ENCODE measurements at places on chromosomes 7 and 10.

DNA sequence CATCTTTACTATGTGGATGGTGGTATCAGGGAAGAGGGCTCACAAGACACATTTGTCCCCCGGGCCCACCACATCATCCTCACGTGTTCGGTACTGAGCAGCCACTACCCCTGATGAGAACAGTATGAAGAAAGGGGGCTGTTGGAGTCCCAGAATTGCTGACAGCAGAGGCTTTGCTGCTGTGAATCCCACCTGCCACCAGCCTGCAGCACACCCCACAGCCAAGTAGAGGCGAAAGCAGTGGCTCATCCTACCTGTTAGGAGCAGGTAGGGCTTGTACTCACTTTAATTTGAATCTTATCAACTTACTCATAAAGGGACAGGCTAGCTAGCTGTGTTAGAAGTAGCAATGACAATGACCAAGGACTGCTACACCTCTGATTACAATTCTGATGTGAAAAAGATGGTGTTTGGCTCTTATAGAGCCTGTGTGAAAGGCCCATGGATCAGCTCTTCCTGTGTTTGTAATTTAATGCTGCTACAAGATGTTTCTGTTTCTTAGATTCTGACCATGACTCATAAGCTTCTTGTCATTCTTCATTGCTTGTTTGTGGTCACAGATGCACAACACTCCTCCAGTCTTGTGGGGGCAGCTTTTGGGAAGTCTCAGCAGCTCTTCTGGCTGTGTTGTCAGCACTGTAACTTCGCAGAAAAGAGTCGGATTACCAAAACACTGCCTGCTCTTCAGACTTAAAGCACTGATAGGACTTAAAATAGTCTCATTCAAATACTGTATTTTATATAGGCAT, 9.1 kb upstream of the CSGALNACT2 start:
- no peak for DNase-seq

DNA sequence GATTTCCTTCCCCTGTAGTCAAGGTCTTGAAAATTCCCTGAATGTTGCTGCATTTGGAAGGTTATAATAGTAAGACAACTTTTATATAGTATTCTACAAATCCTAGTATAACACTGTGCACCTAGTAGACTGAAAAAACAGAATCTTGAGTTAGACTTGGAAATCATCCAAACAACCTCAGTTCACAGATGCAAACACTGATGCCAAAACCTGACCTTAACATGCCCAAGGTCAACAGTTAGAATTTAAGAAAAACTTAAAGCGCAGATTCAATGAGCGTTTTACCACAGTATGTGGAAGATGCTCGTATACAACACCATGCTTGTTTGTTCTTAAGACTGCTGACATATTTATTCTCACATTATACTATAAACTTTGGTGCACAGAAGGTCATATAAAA, 3.0 kb downstream of the PIP4K2A start:
- no peak for DNase-seq

DNA sequence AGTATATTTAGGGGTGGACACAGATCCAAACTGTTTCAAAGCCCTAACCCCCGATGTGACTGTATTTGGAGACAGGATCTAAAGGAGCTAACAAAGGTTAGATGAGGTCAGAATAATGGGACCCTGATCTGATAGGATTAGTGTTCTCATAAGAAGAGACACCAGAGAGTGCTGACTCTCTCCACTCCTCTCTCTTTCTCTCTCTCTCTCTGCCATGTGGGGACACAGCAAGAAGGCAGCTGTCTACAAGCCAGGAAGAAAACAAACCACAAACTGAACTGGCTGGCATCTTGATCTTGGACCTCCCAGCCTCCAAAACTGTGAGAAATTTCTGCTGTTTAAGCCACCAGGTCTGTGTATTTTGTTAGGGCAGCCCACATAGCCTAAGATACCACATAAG, 84.7 kb upstream of the KDM7A start:
- DNase-seq = no peak

DNA sequence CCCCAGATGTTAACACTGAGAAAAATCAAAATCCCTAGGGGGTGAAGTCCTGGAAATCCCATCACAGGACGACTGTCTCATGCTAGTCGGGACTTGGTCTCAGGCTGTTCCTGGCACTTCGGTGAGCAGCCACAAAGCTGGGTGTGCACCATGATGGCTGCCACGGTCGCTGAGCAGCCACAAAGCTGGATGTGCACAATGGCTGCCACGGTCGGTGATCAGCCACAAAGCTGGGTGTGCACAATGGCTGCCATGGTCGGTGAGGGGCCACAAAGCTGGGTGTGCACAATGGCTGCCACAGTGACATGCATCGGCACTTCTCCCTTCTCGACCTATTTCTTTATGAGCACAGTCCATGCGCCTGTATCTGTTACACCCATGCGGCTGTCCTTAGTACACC, 505.1 kb downstream of the TCERG1L start:
- no peak for DNase-seq

- DNase-seq = no peak
These were observed 12.1 kb upstream of the DLX6 start for GRCh38 chr7:96993094-96993865.

DNA sequence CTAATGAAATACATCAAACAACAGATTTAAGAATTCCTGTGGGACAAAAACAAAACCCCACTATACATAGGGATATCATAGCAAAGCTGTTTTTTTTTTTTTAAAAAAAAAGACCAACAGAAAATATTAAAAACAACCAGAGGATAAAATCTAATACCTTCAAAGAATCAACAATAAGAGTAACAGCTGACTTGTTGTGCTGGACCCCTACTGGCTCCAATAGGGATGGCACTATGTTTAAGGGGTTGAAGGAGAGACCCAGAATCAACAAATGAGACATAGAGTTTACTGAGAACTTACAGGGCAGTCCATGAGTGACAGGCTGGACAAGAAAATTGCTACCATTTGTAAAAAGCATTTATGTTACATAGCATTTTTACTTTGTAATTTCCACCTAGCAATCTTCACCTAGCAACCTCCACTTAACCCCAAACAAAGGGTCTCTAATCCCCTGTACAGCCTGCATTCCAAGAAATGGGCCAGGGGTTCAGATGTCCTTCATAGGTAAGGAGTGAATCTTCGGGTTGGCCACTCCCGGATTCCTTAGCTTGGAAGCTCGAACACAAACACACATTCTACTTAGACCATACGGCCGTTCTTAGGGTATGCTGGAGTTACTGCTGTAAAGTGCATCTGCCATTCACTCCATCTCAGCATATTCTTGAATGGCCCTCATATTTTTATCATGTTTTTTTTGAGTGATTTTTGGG, 25.8 kb downstream of the ASZ1 start:
- no peak for DNase-seq

DNA sequence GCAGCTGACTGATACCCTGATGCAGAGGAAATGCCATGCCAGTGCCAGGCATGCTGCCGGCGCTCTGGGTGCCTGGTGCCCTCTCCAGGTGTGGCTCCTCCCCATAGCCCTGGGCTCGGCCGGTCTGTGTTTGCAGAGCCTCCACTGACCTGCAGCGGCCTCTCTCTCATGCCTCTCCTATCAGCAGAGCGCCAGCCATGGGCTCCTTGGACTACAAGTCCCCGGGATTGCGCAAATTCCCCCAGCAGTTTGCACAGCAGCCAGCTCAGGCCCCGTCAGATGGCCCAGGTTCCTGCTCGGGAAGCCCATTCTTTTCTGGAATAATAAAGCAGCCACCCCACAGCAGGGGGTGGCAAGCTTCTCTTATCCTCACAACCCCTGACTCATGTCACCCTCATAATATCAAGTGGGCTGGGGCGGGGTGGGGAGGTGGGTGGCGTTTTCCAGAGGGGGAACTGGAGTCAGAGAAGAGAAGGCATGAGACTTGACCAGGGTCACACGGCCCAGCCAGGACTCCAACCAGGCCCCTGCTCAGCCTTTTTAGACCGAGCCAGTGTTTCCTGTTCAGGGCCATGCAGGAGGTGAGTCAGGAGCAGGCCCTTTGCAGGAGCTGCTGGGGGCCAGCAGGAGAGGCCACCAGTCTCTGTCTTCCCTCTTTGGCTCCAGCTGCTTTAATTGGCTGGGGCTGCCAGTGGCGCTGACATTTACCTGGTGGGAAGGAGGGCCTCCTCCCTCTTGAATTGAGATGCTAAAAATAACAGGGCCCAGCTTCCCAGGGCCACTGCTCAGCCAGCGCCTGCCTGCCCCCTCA, 58.6 kb downstream of the ZMIZ1 start:
- no peak for DNase-seq

- no peak for DNase-seq
These were observed 51.2 kb downstream of the SRPK2 start for GRCh38 chr7:105337529-105337928.

GRCh38 chr10:68108653-68109052, 635 bp upstream of the MYPN start:
- no peak for DNase-seq

- DNase-seq = no peak
These were observed 90.1 kb downstream of the ZNF33B start for GRCh38 chr10:42548254-42548653.

DNA sequence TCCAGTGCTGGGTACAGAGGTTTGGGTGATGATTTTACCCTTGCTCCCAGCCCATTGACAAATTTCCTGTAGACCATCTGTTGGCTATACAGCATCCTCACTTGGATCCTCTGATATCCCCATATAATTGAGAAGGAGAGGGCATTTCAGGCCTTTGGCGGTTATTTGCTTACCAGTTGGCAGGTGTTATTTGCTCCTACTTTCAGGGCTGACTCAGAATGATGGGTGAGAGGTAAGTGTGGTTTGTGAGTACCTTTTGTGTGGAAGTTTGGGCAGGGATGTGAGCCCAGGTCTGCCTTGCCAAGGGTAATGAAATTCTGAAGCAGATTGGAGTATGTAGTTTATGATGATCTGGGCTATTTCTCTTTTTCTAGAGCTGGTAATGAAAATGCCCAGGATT, 93.6 kb downstream of the LRMDA start:
- DNase-seq = no peak

GRCh38 chr10:118032564-118032963, 14.2 kb downstream of the RAB11FIP2 start:
- no peak for DNase-seq

DNA sequence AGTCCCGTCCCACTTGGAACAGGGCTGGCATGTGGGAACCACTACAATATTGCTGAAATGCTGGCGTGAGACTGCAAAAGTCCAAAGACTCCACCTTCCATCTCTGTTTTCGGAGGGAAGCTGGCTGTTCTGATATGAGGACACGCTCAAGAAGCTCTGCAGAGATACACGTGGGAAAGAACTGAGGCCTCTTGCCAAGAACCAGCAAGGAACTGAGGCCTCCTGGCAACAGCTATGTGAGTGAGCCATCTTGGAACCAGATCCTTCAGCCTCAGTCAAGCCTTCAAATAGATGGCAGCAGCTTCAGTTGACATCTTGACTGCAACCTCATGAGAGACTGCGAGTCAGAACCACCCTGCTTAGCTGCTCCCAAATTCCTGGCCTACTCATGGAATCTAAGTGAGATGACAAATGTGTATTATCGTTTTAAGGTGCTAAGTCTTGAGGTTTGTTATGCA, 30.8 kb downstream of the SGMS1 start:
- no peak for DNase-seq

DNA sequence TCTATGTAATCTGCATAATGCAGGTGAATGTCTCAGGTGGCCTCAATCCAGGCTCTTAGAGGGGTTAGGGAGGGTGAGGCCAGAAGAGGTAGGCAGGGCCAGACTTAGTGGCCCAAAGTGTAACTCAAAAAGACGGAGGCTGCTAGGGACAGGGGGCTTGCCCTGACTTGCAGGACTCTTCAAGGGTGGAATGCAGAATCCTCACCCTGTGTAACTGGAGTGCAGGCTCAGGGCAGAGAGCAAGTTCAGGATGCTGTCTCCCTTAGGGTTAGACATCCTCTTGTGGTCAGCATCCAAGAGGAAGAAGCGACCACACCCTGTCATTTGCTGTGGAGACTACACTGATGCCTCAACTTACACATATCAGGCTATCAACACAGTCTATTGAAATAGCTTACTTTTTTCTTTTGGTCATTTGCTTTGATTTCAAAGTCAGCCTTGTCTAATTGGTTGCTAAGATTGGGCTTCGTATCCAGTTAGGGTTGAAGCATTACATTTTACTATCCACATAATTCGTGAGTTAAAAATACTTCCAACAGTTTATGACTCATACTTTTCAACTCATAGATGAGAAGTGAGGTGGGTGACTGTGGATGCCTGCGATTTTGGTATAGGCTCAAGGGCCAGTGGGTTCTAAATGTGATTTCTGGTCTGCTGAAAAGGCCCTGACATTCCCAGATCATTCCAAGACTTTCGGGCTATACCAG, 563.6 kb downstream of the SUGCT start:
- no peak for DNase-seq

DNA sequence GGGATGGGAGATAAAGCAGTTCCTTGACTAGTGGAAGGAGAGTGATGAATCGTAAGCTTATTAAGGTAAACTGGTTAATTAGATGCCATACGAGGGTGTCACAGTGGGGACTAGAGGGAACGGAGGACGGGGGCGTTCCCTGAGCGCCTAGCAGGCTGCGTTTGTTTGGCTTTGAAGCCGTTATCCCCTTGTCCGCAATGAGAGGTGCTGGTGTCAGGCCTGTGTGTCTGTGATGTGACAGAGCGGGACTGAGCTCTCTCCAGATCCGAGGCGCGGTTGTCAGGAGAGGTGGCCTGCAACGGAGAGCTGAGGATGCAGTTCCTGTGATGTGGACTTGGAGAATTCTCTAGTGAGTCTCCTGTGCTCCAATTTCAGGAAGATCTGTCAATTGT, 60.0 kb upstream of the PRPS1L1 start:
- DNase-seq = no peak

DNA sequence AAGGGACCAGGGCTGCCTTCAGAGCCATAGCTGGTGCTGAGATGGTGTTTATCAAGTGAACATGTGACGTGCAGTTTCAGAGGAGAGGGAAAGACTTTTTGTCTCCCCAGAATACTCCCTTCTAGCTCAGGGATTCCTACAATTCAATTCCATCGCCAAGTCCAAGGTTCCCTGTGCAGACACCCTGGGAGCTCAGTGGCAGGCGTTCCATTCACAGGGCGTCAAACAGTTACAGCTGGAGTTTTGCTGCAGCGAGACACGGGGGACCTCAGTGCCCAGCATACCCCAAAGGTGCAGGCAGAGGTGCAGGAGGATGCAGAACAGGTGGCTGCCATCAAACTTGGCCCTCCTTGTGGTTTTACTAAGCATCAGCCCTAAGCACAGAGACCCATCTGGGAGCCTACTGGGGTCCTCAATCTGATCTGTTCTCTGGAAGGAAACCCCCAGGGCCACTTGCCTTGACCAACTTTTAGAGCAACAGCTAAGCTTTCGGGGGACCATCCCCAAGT, 846 bp upstream of the CALML5 start:
- DNase-seq = no peak

- no peak for DNase-seq
These were observed 2.2 kb upstream of the ABCF2 start for GRCh38 chr7:151229249-151229648.

DNA sequence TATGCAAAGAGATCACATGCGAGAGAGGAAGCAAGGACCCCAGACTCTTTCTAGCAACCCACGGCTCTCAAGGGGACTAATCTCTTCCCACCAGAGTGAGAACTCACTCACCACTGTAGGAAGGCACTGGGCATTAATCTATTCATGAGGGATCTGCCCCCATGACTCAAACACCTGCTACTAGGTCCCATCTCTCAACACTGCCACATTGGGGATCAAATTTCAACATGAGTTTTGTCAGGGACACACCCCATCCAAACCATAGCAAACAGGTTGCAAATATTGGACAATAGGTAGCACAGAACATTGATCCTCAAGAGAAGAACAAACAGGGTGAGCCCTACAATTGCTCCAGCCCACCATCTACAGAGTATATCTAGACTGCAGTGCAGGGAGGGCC, 740.6 kb downstream of the LRMDA start:
- no peak for DNase-seq

- no peak for DNase-seq
These were observed 68.2 kb downstream of the DNAJB6 start for GRCh38 chr7:157404845-157405481.

All from activated CD8-positive, alpha-beta memory T cell treated with anti-CD3 and anti-CD28 coated beads for 4 hours (primary cell).